ENCODE measurements at places on chromosomes 2 and 18. TPM values are rescaled to one million over a fixed set of nuclear protein-coding genes. Genes with fewer than 3 reads are reported as not detected.

DSEL gene
- 0.92 TPM for polyA plus RNA-seq

CABLES1 gene
- polyA plus RNA-seq: 21.5 TPM

KIAA2012 gene
- polyA plus RNA-seq: 0.42 TPM

MARCO gene
- 1.8 TPM for polyA plus RNA-seq

IL36RN gene
- polyA plus RNA-seq: not detected

SCN7A gene
- 0.08 TPM for polyA plus RNA-seq

POTEJ gene
- not detected for polyA plus RNA-seq

MTCL1 gene
- polyA plus RNA-seq: 26.5 TPM

CCDC68 gene
- 0.19 TPM for polyA plus RNA-seq

SAG gene
- not detected for polyA plus RNA-seq

SIGLEC15 gene
- 6.3 TPM for polyA plus RNA-seq

HOXD9 gene
- 8.9 TPM for polyA plus RNA-seq

Measured in brain (organoid and tissue), 16 donors.